Fibroblast of skin of right biceps (primary cell): ENCODE measurements at places on chromosomes 4 and X.
A peak's percentile ranks its signal among the peaks of the same experiment; 100 is the strongest.

- peak; percentile 68 for DNase-seq
These were observed 168.3 kb downstream of the SPRY1 start for GRCh38 chr4:123564758-123565346.

DNA sequence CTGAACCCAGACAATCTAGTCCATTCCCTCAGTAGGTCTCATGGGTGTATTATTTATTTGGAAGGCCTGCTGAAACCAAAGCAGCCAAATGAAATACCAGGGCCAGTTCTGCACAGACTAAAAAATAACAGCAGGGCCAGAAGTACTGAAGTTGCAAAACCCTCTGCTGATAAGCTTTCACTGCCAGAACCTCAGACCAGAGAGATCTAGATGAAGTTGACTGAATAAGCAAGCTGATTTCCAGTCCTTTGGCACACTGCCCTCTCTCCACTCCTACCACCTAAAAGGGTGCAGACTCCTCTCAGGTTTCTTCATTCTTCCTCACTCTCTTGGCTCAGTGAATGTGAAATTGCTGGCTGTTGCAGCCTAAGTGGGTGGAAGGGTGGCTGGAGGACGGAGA, 276.7 kb upstream of the KLF3 start:
- DNase-seq = peak; percentile 38

DNA sequence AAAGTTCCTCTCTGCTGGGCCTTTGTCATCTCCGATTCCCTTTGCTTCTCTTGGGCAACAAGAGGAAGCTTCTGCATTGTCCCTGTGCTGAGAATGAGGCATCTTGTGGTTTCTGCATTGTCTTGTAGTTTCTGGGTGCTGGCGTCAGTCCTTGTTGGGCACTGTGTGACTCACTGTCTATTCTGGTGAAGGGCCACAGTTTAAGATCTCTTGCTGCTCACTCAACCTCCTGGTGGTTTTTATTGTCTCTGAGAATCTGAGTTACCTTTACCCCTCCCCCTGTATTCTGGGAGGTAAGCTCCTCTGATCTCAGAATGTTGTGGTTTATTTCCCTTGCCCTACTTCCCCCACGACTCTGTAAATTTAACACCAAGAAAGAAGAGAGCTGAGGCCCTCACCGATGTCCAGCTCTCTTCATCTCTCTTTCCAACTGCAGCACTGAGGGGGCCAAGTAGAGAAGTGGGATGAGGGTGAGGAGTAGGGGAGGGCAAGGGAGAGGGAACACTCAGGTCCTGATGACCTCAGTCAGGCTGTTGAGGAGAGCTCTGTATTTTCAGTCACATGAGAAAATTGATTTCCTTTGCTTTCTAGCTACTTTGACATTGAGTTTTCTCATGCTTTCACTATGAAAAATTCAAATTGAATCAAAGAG, 441.6 kb upstream of the PITX2 start:
- peak; percentile 96 for DNase-seq

DNA sequence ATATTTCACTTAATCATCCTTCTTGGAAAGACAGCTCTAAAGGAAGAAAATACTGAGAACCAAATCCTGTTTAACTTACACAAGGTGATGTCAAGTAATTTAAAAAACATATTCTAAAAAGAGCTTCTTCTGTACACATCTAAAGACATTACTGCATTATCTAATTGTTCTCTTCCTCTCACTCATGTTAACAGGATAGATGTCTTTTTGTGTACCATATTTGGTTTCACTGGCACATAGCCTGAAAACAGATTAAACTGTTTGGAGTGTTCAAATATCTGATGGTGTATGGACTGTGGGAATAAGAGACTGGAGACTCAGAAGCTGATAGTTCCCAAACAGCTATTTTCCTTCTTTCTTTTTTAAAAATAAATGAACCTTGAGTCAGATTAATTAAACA, 213.3 kb upstream of the MAB21L2 start:
- no peak for DNase-seq

- no peak for DNase-seq
These were observed 47.4 kb downstream of the NALF2 start for GRCh38 chrX:69551421-69552009.

DNA sequence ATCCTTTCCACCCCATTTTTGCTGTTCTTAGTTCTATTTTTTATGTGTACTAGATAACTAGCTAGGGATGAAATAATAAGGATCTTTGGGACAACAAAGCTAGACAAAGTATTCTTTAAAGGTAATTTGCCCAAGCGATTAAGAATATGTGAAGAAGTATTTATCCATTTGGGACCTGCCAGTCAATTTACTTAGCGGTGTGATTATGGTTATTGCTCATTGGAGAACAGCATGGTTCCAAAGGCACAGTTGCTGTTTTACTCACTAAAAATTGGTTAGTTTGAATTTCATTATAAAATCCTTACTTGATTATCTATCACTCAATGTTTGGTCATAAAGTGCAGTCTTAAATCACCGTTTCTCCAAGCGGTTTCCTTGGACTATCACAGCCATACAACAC, 124.1 kb downstream of the SNCA start:
- DNase-seq = no peak

GRCh38 chrX:21974011-21974385, 33.5 kb downstream of the SMS start:
- no peak for DNase-seq

DNA sequence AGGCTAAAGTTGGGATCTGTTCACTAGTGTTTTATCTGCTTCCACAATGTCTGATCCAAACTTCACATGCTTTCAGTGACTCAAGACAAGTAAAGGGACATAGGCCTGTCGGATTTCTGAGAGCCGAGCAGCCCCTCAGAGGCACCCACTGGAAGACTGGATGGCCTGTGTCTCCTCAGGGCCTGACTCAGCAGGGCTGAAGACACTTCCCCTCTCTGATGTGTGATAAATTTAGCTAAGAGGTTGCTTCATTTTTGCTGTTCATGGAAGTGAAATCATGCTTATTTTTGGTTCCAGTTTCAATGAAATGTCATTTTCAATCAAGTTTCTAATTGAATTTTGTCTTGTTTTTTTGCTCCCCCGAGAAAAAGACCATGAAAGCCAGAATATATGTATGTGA, 93.7 kb downstream of the MXRA5 start:
- DNase-seq = peak; percentile 37

- no peak for DNase-seq
These were observed 433.7 kb upstream of the AMOT start for GRCh38 chrX:113274345-113274744.

DNA sequence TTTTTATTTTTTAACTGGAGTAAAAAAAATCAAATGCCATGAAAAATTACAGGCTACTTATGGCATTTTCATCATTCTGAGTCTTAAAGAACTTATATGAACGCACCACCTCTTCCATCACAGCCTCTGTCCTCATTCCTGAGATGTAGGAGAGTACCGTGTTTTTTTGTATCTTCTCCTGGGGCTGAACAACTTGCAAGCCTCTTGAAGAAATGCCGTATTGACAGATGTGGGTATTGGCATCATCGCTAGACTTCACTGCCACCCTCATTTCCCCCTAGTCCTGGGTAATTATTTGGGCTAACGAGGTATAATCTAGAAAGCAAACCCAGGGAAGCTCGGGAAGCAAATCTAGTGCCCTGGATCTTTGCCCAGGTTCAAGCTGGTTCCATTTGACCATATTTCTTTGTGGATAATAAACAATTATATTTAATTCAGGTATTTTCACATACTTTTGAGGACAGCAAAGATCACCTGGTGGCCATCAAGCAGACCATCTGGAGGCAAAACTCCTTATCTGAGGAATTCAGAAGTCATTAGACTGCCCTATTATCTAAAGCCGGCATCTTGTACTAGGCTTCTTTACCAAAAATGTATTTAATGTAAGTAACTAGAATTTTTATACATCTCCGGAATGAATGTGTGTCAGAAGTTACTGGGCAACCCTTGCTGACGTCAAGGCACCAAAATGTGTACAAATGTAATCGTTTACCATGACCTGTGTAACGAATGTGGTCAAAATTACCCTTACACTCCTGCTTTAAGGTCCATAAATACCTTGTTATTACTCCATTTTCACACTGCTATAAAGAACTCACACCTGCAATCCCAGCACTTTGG, 55.9 kb upstream of the WDR19 start:
- DNase-seq = no peak

DNA sequence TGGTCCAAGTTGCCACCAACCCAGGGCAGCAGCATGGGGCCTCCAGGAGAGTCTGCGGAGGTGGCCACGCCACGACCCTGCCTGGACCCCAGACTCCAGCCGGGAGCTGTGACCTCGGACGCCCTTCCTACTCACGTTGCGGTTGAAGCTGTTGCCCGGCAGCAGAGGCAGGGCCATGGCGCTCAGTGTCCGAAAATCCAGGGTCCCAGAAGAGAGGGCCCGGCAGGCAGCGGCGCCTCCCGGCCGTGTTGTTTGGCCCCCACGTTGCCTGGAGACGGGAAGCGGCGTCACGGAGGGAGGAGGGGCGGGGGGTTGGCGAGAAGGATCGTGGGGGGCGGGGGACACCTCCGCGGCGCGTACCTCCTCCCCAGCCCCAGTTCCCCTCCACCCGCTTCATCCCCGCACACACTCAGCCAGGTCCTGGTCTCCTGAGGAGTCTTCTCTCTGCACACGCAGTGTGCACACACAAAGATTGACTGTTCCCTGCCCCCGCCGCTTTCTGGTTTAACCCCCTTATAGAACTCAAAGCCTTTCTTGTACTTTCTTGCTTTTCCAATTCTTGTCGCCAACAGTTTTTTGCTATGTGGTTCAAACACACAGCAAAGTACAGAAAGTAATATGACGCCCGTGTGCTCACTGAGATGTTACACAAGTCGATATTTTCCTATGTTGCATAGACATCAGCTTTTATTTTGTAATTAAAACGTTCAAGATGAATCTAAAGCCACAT, at the start of gene EFHC2:
TSS of gene EFHC2 (minus strand) at position 261 of the 730 bp plus-strand sequence. CDS start at position 177, 84 bp downstream.
- DNase-seq = peak; percentile 3

DNA sequence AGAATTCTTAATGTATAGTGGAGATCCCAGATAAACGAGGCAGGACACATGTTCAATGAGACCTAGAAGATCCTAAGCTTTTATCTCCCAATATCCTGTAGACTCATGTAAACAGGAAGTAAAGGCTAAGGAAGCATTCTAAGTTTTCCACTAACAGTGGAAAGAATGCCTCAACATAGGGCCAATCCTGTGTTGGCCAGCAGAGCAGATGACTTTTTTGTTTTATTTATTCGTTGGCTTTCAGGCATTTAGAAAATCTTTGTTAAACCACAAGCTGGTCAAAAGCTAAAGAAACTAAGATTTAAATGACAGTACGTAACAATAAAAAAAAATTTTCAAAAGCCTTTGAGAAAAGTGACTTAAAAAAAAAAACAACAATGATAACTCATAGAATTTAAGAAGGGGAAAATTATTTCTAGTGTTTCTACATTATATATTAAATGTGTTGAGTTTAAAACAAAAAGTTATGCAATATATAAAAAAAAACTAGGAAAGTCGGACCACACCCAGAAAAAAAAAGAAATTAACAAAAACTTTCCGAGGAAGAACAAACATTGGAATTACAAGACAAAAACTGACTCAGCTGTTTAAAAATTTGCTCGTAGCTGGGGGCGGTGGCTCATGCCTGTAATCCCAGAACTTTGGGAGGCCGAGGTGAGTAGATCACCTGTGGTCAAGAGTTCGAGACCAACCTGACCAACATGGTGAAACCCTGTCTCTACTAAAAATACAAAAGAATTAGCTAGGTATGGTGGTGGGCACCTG, 759.3 kb downstream of the FSTL5 start:
- no peak for DNase-seq

DNA sequence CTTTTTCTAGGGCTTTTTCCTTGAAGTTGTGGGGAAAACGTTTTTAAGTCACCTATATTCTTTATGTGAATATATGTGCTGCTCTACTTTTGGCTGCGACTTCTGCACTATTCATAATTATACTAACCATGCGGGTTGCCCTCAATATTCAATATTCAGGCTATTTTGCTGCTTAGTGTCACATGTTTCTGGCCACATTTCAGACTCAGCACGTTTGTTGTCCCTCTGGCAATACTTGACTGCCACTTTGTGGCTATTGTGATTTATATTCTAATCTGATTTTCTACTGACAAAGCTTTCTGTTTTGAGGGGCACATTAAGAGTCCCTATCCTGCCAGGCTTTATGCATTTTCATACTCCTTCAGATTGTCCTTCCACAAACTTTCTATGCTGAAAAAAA, 63.9 kb upstream of the CT45A1 start:
- no peak for DNase-seq

- DNase-seq = peak; percentile 0
These were observed 46.7 kb upstream of the TEX13A start for GRCh38 chrX:105267167-105267566.

DNA sequence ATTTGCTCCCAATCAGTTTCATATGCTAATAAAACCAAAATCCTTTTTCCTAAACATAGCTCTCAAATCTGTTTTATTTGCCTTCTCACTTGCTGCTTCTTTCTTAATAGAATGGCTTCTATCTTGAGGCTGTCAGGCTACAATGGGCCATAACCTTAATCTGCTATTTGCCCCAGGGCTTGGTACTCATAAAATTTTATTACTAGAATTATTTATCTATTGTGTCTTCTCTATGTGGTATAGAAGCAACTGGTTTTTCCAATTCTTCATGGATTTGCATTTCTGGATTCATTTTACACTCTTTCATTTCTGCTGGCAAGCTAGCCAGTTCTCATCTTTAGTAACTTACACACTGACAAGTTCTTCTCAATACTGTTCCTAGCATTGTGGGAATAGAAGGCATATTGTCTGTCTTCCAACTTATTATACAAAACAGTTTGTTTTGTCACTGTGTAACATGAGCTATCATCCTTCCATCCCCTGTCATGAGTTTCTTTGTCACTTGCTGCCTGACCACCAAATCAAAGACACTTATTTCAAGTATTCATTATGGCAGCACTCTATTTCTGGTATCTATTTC, 96.6 kb upstream of the KCNIP4 start:
- no peak for DNase-seq

DNA sequence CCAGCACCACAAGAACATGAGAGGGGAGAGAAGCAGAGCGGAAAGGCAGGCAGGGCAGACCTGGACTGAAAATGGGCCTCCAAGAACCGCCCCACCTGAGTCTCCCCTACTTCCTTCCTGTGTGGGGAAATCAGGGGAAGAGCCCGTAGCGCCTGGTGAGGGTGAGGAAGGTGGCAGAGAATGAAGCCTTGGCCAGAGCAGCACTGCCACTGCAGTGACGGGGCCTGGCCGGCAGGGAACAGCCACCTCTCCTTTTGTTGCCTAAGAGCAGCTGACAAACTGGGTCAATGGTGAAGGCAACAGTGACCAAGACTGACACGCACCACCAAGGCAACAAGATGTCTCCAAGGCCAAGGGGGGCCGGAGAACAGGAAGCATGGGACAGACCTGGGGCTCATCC, 58.4 kb upstream of the CBR4 start:
- no peak for DNase-seq

DNA sequence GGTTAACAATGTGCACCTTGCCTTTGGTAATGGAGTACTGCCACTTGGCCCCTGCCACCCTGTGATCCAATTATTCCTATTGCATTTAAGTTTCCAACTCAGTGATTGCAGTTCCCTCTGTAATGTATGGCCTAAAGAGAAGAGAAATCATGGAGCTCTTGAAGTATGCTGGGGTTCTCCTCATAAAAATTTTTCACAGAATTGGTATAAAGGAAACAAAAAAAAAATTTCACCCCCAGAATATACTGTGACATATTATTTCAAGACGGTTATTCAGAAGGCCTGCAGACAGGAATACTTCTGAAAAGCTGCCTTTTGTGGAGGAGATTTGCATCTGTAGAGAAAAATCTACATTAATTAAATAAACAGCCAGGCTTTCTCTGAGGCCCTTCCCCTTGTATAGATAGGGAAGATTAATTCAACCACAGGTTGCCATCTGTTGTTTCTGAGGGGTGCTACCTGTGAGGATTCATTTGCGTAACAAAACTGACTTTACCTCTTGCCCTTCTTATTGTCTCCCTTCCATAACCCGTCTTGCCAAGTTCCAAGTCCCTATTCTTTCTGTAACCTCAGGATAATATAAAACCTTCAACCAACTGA, 94.8 kb upstream of the LANCL3 start:
- no peak for DNase-seq

- DNase-seq = no peak
These were observed 1.6 kb downstream of the MID2 start for GRCh38 chrX:107827030-107827831.
